ENCODE measurements at places on chromosomes 2 and 18. TPM values are rescaled to one million over a fixed set of nuclear protein-coding genes. Genes with fewer than 3 reads are reported as not detected.

- no peak for DNase-seq
Observed at GRCh38 chr2:54419855-54420523, 36.1 kb upstream of the SPTBN1 start.

- DNase-seq = no peak
Observed at GRCh38 chr18:75810961-75811551, 383.6 kb upstream of the SMIM21 start.

GRCh38 chr2:101360232-101360631 lies 27.1 kb downstream of the CREG2 start:
- DNase-seq = no peak

Gene SCYGR4
- not detected for total RNA-seq

Gene RPIA
- total RNA-seq = 16.9 TPM

All from Peyer's patch (tissue), 4 donors.